Cerebellar nuclear complex (tissue), 1 donor: ENCODE measurements at places on chromosomes 2 and 18.

- no peak for DNase-seq
These were observed 135.6 kb upstream of the DAPL1 start for GRCh38 chr2:158659483-158659882.

- DNase-seq, result no peak
These were observed 608.3 kb downstream of the GALR1 start for GRCh38 chr18:77857678-77858655.

- DNase-seq, result no peak
These were observed 36.8 kb downstream of the ACVR1 start for GRCh38 chr2:157839162-157839801.

- no peak for DNase-seq
These were observed 383.7 kb downstream of the XIRP2 start for GRCh38 chr2:167271932-167272331.

DNA sequence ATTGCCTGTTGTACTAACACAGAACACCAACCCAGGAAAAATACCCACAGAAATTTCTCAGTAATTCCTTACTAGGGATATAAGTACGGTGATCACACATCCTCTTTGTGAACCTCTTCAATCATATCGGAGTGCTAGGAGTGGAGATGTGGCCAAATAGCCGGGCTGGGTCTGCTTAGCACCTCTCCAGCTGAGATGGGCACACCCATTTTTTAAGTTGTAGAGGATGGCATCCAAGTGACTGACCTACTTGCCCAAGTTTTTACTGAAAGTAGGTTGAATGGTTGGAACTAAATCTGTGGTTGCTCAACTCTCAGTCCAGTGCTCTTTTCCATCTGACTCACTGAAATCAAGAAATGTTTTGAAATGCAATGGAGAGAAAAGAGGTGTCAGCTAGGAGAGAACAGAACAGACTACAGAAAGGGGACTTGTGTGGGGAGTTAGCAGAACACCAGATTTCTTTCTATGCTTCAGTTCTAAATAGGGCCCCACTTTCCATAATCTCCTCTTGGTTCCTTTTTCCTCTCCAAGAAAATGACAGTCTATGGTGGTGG, 68.7 kb upstream of the FSHR start:
- DNase-seq, result no peak

GRCh38 chr2:230762317-230762896, 49.8 kb downstream of the CAB39 start:
- DNase-seq, result no peak

- DNase-seq, result no peak
These were observed 1243.1 kb upstream of the NXPH2 start for GRCh38 chr2:140023291-140023690.

DNA sequence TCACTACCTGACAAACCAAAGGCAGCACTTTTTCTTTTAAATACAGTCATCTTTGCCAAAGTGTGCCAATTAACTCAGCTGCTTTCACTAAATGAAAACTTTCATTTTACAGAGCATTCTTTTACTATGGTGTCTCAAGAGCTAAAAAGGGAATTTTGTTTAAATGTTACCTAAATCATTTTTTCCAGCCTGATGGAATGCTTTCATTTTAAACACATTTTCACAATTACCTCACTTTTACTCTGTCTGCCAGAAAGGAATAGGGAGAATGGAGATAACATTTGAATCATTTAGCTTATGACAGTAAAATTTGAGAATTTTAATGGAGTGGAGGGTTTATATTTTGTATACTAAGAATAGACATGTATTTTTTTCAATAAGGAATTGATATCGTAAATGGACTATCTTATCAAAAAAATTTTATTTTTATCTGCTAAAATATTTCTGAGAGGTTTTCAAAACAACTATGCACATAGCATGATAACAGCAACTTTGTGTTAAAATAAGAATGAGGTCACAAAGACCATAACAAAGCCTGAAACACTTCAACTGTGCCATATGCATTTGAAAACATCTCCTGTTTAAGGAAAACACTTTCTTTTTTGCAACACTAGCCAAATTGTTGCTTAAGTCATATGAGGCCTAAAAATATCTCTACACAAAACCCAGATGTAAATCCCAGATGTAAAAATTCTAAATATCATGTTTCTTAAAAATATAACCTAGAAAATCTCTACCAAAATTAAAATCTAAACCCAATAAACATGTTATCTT, 769.9 kb upstream of the FSHR start:
- no peak for DNase-seq

DNA sequence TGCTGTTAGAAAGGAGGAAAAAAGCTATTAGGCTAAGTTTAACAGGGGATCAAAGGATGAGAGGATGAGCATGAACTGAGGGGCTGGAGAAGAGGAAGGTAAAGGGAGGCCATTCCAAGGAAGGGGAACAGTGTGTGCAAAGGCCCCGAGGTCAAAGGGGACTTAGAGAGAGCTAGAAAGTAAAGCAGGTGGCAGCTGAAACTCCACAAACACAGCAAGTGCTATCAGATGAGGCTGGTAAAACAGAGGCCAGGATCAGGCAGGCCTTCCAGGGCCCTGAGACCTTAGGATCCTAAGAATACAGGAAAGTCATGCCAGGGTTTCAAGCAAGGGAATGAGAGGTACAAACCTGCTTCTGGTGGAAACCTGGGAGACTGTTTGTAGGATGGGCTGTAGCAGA, 5.8 kb downstream of the HDAC4 start:
- DNase-seq, result no peak

DNA sequence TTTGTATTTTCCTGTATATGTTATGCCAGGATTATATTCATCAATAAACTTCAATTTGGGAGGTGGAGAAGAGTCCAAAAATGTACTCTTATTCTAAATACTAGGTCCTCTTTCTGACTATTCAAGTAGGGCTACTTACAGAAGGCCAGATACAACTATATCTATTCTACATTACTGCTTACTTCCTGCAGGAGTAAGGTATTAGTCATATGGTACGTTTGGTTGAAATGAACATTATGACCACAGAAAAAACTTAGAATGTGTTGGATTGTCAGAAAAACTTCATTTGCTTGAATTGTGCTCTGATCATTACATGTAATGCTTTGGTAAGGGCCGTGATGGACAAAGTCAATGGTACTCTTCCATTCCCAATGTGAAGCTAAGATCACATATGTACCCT, 35.0 kb downstream of the STAT4 start:
- DNase-seq, result no peak

DNA sequence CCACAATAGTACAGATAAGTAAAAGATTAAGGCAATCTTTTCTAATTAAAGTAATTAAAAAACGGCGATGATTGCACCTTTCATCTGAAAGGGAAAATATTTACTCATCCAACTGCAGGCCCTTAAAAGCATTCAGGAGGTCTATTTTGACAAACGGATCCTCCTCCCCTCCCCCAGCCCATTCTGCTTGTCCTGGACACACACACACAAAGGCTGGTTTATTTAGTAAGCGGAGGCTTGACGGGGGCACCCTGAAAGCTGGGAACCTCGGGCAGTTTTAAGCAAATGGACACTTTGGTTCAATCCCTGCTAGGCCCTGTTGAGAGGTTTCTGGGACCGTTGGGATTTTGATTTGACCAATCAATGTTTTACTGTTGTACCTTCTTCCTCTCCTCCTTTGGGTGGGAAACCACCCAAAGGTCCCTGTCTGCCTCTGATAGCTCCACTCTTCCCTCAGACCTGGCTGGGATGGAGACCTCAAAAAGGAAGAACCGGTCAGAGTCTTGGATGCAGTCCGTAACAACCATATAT, 135.8 kb upstream of the HAAO start:
- no peak for DNase-seq

- no peak for DNase-seq
These were observed 48.2 kb upstream of the KDM3A start for GRCh38 chr2:86392873-86393518.

DNA sequence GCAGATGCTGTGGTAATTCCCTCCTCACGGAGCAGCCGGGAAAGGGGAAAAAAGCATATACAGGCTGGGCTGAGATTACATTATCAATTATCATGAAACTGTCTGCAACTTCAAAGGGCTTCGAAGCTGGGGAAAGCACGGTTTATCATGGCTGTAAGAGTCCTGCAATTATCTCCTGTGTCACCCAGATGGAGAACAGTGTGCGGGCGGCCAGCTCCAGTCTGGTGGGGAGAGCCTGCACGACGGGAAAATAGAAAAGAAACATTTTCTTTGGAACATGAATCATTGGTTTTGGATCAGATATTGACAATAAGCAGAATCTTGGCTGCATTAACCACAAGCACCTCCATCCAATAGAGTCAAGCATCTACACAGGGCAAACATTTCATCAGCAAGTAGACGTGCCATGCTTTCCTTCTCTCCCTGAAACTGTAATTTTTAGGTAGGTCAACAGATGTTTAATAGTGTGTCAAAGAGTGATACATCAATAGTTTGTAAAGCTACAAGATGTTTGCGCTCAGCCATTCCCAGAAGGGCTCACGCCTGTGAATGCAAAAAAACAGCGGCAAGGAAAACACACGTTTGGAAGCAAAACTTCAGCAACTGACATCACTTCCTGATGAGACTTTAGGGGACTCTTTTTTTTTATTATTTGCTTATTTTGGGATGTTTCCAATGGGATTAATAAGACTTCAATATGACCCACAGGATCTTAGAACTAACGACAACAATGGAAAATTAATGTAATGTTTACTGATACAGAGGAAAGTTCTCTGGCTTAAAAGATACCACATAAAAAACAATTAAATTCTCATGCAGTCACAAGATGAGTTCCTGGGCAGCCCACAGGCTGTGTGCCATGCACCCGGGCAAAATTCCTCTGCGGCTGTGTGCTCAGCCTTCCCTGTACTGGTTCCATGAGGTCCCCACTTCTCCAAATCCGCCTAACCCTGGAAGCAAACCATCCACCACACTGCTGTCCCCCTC, 111.0 kb upstream of the SALL3 start:
- no peak for DNase-seq

GRCh38 chr18:25351777-25352628, at the start of gene ZNF521:
ZNF521 (minus strand) TSS chr18:25352166; CDS start chr18:25350946, 1,220 bp downstream.
- DNase-seq, result peak; percentile 55

DNA sequence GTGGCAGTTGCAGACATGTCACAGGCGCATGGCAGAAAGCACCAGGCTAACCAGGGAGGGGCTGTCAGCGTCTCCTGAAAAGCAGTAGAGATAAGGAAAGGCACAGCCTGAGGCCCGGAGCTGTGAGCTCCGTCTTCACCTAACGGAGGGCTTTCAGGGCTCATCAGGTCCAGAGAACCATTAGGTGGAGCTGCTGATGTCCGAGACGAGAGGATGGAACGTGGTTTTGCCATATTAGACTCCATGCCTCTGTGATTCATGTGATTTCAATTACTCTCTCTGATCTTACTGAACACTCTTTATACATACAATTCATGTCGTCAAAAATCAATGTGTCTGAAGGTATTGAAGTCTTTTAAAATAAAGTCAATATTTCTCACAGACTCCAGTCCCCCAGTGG, 120.3 kb upstream of the RAB6C start:
- DNase-seq, result no peak

DNA sequence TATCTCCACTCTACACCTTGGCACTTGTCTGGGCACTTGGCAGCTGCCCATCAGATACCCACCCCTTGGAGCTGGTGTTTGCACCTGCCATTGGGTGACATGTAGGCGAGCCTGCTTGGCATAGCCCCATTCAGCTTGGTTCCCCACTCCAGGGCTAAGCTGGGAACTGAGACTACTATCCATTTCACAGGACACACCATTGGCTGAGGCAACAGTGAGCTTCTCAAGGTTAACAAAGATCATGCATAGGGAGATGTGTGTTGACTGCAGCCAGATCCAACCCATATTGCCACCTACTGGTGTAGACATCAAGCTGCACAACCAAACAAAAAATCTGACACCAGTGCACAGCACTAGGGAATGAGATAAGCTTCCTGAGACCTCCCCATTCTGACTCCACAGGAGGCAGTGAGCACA, 1389.8 kb upstream of the TMEFF2 start:
- no peak for DNase-seq

- no peak for DNase-seq
These were observed 67.4 kb downstream of the STEAP3 start for GRCh38 chr2:119290859-119291587.

DNA sequence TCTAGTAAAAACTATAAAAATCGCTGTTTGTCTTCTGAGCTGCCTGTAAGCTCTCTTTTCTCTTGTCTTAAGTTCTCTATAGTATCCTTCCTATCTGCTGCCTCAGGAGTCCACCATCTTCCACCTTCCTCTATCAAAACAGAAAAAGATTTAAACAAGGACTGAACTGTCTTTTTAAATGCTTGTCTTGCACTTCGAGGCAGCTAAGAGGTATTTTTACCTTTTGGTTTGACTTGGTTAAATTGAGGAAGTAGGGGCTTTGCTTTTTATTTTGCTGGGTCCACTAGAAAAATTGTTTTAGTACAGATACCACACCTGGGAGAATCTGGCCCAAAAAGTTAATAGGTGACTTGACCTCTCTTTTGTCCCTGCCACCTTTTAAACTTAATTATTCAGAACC, 12.2 kb downstream of the SESTD1 start:
- no peak for DNase-seq

- peak; percentile 76 for DNase-seq
These were observed 19.6 kb downstream of the B3GNT2 start for GRCh38 chr2:62215306-62216064.

DNA sequence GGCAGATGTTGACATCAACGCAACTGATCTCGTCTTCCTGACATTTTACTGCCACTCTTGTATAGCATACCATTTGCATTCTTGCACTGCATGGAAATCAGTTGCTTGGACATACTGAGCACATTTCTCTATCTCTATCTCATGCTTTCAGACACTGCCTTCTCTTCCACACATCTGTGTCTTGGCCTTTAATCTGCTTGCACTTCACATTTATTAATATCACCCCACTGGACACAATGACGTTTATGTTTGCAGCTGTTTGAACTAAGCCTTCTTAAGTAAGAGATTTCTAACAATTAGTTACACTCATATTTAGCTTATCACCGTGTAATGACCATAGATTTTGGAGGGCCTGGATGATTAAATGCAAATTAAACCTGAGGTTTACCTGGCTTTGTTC, 229.8 kb upstream of the CDH19 start:
- DNase-seq, result no peak

- no peak for DNase-seq
These were observed 1432.0 kb downstream of the DPP10 start for GRCh38 chr2:115874427-115874826.

GRCh38 chr2:234998404-234999211, 46.8 kb downstream of the SH3BP4 start:
- no peak for DNase-seq

DNA sequence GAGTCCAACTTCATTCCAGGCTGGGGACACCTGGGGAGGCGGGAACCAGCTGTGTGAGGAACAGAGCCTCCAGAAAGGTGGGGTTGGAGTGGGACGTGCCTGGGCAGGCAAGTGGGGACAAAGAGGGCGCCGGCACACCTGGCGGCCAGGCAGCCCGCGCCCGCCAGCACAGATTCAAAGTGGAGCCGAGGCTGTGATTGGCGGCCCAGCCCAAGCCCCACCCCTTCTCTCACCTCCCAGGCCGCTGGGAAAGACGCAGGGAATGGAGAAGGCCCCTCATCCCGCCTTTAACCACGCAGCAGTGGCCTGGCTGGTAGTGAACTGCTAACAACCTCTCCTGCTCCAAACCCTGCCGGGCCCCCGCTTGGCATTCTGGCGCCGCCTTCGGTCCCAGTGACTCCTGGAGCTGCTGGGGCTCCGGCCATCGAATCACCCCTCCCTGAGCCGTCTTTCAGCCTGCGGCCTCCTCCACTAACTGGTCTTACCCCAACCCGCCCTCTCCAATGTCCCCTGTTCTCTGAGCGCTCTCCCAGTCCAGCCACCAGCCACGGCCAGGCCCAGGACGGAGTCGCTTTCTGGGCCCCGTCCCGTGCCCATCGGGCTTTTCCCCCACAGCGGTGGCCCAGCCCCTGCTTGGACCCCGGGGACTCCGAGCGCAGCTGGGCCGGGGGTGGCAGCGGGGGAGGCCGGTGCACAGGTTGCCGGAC, 27.9 kb upstream of the PTMA start:
- no peak for DNase-seq
